Activated CD4-positive, alpha-beta T cell treated with anti-CD3 and anti-CD28 coated beads for 36 hours (primary cell): ENCODE measurements at places on chromosomes 2 and 18. TPM values are rescaled to one million over a fixed set of nuclear protein-coding genes. Genes with fewer than 3 reads are reported as not detected.
A peak's percentile ranks its signal among the peaks of the same experiment; 100 is the strongest.

DNA sequence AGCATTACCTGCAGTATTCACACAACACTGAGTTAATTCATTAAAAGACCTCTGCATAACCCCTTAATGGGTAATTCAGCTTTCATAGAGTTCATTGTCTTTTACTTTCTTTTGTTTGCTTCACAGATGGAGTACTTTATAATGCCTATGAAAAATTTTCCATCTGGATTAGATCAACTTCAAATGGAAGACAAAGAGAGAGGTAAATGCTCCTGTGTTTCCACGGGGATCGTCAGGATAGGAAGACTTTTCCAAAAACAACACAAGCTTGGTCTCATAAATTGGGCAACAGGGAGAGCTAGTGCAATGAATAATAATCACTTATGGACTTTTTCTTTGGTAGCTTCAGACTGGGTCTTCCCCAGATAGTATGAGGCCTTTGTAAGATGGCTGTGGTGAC, 100.7 kb downstream of the ICOS start:
- no peak for DNase-seq

GRCh38 chr2:23698116-23698693, 228.7 kb downstream of the ATAD2B start:
- no peak for DNase-seq

GRCh38 chr2:10829299-10829698, 16.7 kb upstream of the PDIA6 start:
- no peak for DNase-seq

GRCh38 chr2:229714080-229714735, at the start of gene DNER:
DNER (minus strand) TSS chr2:229714555; CDS start chr2:229714423, 132 bp downstream.
- DNase-seq: peak; percentile 75

GRCh38 chr18:22432657-22433137, 15.0 kb upstream of the CTAGE1 start:
- DNase-seq: no peak

GRCh38 chr2:112277596-112278220, 2.3 kb downstream of the ZC3H6 start:
- DNase-seq: no peak

DNA sequence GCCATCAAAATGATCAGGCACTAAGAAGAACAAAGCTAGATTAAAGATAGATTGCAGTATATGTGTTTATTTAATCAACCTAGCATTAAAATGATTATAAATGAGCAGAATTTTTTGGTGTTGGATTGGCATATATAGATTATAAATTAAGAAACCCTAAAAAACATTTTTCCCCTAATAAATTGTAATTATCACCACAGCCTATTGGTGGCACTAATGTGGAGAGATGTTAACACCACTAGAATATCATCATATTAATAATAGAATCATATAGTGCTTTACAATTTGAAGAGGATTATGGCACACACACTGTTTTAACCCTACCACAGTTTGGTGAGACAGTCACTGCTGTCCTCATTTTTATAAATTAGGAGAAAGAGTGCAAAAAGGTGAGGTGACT, 112.4 kb upstream of the RND3 start:
- DNase-seq: no peak

DNA sequence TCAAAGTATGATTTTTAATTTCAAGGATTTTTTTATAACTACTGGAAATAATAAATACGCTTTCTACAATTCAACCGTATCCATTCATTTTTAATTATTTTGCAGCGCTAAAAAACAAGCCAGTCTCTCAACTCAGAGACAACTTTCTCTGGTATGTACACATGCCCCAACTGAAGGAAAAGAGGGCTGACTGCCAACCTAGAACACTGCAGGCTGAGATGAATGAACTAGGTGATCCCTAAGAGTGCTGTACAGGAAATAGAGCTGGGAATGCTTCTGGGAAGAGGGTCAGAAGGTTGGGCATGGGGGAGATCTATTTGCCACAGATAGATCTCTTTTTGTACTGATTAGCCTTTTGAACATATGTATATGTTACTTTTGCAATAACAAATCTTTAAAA, 460.1 kb downstream of the NR4A2 start:
- DNase-seq: no peak

DNA sequence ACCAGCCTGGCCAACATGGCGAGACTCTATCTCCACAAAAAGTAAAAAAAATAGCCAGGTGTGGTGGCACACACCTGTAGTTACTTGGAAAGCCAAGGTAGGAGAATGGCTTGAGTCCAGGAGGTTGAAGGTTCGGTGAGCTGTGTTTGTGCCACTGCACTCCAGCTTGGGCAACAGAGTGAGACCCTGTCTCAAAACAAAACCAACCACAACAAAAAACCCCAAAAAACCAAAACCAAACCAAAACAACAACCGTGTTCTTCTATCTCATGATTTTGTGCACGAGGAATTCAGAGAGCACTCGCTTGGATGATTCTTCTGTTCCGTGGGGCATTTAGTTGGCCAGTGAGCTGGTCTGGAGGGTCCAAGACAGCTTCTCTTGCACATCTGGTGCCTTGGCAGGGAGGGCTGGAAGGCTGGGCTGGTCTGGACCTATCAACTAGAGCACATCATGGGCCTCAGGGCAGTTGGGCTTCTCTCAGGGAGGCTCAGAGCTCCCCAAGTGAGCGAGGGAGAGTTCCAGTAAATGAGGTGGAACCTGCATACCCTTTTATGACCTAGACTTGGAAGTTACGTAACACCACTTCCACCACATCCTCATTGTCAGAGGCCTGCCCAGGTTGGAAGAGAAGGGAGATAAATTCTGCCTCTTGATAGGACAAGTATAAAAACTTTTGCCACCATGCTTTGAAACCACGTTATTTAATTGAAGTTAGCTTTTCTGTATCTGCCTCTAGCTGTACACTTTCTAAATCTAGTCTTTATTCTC, 25.2 kb downstream of the SIX2 start:
- no peak for DNase-seq

DNA sequence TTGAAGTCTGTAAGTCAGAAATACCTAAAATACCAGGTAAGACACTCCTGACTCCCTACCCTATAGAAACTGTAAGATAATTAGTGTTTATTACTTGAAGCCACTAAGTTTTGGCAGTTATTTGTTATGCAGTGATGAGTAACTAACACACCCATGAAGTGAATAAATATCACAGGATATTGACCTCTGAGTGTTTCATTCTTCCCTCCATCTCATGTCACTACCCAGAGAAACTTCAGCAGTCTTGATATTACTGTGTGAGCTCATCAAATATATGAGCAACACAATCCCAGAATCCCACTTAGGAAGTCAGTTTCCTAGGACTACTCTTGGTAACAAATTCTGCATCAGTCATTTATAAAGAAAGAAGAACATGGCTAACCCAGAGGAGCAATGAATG, 529.7 kb downstream of the FBXO15 start:
- DNase-seq: no peak

DNA sequence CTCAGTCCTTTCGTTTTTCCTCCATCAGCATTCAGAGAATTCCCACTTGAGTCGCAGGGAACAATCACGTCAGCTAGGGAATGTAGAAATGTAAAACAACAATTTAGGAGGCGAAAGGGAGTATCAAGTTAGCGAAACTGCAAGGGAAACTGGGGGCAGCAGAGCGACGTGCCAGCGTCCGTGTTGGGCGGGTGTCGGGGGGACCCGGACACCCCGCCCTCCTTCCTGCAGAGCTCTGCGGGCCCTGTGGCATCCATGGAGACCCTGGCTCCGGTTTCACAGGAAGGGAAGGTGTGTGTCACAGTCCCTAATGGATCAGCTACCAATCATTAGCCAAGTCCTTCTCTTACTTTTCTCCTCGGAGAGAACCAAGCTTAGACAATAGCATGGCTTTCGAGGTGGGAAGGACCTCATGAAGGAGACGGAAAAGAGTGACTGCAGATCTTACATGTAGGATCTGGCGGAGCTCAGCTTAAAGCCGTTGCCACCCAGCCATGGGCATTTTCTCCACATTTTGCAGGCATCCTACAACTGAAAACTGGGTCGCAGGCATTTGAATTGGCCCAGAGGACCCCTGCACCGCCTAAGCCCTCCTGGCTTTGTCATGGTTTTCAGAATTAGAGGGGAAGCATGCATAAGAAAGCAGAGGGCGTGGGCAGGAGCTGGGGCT, 33.7 kb downstream of the SOX11 start:
- no peak for DNase-seq

DNA sequence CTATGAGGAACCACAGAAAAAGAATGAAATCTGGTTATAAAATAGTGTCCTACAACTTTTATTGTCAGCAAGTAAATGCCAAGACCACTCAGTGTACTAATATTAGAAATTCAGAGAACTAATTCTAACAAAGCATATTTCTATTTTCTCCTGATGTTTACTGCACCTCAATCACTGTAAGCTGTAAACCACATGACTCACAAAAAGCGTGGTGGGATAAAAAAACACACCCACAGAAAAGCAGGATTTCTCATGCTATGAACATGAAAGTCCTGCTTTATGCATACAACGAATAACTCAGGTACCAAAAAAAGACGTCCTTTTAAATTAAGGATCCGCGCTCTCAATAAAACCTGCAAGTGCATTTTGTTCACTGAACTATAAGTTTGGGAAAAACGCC, 797 bp downstream of the TXNL4A start:
- no peak for DNase-seq

- DNase-seq: no peak
These were observed 44.9 kb downstream of the OSR1 start for GRCh38 chr2:19313553-19313952.

- DNase-seq: no peak
These were observed 27.2 kb downstream of the TWIST2 start for GRCh38 chr2:238875101-238875470.

DNA sequence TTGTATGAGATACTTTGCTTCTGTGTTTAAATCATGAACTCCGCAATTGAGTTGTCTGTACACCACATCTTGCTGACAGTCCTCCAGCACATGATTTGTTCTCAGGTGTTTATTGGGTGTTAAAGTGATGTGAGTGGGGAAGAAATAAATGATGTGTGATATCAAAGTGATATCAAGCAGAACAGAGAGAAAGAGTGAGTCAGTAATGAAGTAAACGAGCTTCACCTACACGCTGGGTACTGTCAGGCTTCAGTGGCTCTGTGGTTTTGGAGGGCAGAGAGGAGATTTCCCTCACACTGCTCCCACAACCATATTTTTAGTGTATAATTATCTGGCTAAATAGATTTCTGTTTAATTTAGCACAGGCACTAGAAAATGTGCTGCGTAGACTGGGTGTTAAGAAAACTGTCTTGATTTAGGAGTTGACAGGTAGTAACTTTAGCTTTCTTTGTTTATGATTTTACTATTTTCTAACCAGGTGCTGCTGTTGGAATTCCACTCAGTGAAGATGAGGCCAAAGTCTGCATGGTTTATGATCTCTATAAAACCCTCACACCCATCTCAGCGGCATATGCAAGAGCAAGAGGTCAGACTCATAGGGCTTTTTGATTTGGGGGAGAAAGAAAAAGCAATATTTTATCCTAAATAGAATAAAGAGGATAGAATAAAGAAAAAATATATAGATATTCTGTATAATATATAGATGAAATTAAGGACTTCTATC, 21.2 kb downstream of the ATIC start:
- no peak for DNase-seq

- no peak for DNase-seq
These were observed 21.5 kb downstream of the AGAP1 start for GRCh38 chr2:235515364-235515742.

DNA sequence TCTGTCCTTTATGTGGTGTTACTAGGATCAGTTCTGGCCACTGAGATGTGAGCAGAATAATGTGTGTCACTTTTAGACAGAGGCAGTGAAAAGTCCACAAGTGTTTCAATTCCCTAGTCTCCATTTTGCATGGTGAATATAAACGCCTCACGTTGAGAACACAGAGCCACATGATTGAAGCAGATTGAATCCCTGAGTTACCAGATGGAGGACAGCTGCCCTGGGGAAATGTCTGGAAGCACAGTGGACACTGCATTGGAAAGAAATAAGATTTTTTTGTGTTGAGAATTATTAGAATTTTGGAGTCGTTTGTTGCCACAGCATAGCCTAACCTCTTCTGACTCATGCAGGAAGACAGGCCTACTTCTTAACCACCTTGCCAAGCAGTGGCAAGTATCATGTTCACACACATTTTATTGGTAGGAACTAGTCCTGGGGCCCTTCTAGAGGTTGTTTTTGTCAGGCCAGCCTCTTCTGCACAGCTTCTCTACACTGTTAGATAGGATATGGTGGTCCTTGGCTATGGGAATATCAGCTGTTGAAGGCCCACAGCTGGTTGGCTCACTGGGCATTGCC, 188.6 kb downstream of the TMEM182 start:
- no peak for DNase-seq

- DNase-seq: no peak
These were observed 36.3 kb upstream of the GREB1L start for GRCh38 chr18:21205695-21206094.

DNA sequence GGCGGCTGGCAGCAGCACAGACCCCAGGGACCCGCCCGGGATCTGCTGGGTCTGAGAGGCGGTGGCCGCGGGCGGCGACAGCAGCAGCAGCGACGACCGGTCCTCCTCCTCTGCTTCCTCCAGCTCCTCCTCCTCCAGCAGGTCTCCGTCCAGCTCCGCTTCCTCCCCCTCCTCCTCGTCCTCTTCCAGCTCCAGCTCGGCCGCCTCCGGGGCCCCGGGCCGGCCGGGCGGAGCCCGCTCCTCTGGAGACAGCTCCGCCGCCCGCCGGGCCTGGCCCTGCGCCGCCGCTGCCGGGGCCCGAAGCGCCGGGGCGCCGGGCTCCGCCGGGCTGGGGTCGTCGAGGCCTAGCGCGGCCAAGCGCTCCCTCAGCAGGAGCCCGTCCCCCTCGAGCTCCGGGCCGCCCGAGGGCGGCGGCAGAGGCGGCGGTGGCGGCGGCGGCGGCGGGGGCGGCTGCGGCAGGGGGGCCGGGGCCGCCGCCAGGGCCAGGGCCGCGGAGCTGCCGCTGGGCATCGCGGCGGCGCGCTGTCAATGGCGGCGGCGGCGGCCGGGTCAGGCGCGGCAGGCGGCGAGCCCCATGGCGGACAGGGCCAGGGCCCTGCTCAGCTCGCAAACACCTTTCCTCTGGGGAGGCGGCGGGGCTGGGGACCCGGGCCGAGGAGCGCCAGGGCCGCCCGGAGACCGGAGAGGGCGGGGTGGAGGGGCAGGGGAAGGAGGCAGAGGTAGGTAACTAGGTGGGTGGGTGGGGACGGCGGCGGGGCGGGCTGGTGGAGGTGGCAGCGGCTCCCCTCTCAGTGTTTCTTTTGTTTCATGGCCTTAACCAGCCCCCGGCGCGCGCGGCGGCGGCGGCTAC, 445 bp downstream of the MEX3C start:
- DNase-seq: no peak

DNA sequence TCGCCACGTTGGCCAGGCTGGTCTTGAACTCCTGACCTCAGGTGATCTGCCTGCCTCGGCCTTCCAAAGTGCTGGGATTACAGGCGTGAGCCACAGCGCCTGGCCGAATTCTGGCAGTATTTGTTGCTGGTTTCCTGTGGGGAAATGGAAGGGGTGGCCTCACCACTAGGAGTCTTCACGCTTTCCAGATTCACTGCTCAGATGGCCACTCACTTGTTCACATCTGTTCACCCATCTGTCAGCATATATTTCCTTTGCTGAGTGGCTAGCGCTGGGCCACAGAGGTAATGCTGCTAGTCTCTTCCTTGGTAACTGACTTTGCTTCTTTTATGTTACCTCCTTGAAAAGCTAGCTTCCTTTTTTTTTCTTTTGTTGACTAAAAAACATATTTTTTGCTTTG, 27.2 kb downstream of the TMEM177 start:
- DNase-seq: no peak

- no peak for DNase-seq
These were observed 18.3 kb downstream of the HS6ST1 start for GRCh38 chr2:128300151-128301020.

DPP10 gene
- total RNA-seq: not detected

MEP1B gene
- total RNA-seq: not detected

ALPI gene
- not detected for total RNA-seq

CFC1 gene
- not detected for total RNA-seq

PDCD1 gene
- 37.2 TPM for total RNA-seq

IMMT gene
- 172 TPM for total RNA-seq

INHA gene
- not detected for total RNA-seq
